Cardiac muscle cell (in vitro differentiated cells and primary cell): ENCODE measurements at places on chromosomes 11 and 22. TPM values are rescaled to one million over a fixed set of nuclear protein-coding genes. Genes with fewer than 3 reads are reported as not detected.

GRCh38 chr11:69302447-69303020, 8.6 kb downstream of the MYEOV start:
- no peak for DNase-seq

GRCh38 chr11:120565466-120566155, 54.1 kb downstream of the GRIK4 start:
- DNase-seq = no peak

GRCh38 chr11:13128354-13128753, 119.2 kb downstream of the RASSF10 start:
- DNase-seq = no peak

DNA sequence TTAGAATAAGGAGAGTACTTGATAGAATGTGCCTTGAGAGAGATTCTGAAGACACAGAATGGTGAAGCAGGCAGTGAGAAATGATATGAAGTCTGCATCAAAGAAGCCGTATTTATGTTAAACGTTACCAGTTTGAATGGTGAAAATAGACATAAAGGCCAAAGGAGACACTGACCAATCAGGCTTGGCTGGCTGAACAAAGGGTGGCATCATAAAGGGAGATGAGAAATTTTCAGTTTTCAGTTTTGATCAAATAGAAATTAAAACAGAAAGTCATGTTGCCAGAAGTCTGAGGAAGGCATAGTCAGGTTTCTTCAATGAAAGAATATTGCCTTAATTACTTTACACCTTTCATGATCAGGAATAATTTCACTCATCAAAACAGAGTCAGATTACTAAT, 6.6 kb downstream of the OR51F1 start:
- DNase-seq = no peak

DNA sequence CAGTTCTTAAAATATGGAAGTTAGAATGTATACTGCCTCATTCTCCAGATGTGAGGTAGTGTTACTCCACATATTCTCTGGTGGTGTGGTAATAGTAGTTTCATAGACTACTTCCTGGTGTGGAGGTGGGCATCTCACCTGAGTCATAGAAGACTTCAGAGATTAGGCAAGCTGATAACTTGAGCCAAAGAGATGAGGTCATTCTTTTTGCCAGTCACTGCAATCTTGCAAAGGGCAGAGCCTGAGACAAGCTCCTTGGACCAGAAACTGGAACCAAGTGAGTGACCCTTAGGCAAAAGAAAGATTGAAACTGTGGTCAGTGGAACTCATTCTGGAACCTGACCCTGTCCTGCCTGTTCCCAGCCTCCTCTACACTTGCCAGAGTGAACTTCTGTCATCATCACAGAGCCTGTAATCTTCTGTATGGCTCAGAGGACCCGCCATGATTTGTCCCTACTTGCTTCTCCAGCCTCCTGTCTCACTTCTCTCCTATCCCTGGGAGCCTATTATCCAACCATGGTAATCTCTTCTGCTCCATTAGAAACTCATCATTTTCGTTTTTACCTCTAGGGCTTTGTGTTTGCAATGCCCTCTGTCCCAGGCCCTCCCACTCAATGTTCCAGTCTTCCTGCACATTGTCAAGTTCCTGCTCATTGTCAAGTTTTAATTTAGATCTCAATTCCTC, 10.6 kb upstream of the CCDC83 start:
- DNase-seq = no peak

DNA sequence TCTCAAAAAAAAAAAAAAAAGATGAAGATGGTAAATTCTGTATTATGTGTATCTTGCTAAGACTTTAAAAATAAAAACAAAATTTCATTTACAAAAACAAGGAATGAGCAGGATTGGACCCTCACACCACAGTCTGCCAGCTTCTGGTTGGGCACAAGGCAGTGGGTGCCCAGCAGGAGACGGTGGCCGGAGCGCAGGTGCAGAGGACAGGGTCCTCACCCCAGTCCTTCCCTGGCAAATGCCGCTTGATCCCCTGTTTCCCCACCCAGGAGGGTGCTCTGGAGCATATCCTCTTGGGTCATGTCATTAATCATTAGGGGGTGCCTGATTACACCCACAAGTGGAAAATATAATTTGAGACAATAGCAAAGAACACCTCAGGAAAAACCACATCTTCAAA, 31.2 kb downstream of the SHANK2 start:
- DNase-seq = no peak

DNA sequence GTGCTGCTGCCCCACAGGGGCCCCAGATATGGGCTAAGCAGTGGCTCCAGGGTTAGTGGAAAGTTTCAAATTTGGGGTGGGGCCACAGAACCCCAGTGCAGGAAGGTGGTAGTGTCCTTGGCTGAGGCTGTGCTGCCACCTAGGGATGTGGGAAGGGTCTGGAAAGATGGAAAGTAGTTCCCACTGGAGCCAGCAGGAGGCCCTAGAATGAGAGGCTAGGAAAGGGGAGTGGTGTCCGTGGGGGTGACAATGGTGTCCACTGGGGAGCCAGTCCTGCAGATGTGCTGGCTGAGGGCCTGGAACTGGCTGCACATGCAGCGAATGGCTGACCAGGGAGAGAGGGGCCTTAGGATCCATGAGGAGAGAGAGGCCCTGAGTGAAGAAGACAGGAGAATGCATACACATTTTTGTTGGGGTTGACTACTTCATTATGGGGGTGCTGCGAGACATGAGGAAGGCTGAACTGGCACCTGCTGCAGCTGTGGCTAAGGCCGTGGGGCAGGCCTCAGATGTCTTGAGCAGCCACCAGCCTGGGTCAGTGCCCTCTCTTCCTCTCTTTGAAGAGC, 21.1 kb downstream of the RFPL3 start:
- peak; percentile 45 for DNase-seq

DNA sequence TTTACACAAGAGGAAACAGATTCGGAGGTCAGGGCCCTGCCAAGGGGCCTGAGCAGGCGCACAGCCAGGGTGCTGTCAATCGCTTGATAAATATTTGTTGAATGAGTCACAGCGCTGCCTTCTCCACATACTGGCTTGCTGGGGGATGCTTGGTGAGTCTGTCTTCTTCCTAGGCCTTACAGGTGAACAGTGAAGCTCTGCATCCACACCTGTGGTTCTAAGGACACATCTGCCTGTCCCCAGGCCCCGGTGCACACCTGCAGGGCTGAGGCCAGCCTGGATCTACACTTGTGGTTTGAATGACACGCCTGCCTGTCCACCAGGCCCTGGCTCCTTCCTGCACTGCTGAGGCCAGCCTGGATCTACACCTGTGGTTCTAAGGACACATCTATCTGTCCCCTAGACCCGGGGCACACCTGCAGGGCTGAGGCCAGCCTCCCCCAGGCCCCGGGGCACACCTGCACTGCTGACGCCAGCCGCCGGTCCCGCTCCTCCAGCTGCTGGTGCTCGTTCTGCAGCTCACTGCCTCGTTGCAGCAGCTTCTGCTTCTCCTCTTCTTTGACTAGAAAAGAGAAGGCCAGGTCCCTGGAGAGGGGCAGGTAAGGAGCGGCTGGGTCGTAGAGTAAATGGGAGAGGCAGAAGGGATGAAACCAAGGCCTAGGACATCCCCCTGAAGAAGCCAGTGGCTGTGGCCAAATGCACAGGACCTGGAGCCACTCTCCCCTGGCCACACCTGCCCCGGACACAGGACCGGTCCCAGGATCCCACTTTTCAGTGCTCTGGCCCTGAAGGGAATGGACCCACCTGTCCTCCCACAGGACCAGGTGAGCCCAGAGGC, 124.6 kb downstream of the PHF21B start:
- DNase-seq = no peak

DNA sequence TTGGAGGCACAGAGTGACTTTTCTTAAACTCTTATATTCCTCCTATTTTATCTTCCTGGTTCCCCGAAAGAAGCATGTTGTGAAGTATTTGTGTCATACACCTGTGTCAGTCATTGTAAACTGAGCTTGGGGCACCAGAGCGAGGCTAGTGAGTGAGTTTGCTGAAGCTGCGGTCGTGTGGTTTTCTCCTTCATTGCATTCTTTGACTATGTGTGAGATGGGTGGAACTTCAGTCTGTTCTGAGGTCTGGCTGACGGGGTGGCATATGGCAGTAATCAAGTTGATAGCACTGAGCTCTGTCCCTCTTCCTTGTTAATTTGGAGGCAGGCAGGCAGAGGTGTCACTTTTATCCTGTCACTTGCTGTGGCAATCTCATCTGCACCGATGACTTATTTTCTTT, 4.2 kb downstream of the VPS26B start:
- DNase-seq = no peak

DNA sequence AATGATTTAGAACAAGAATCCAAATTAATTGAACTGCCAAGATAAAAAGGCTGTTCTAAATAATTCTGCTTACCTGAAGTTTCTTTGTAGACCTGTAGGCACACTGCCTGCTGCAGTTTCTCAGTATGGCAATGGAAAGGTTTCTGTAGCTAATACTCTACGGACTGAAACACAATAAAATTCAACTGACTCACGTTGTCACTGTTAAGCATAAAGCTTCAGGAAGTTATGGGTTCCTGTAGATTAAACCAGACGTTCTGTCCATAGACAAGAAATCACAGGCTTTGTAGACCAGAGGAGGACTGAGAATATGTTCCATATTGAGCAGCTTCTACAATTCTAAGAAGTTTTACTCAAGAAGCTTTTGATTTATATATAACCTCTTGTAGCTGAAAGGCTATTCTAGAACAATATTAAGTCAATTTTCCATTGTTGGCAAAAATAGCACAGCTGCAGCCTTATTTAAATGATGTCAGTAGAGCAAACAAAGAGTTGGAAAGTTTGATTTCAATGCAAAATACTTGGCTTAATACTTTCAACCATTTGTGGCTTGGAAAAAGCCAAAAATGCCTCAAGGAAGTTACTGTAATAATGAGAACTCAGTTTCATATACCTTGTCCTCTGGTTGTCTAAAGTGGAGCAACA, at the start of gene GLYATL2:
Gene GLYATL2 (minus strand): TSS at position 344 of the 645 bp plus-strand sequence. CDS start 5,092 bp downstream, outside the sequence.
- no peak for DNase-seq

DNA sequence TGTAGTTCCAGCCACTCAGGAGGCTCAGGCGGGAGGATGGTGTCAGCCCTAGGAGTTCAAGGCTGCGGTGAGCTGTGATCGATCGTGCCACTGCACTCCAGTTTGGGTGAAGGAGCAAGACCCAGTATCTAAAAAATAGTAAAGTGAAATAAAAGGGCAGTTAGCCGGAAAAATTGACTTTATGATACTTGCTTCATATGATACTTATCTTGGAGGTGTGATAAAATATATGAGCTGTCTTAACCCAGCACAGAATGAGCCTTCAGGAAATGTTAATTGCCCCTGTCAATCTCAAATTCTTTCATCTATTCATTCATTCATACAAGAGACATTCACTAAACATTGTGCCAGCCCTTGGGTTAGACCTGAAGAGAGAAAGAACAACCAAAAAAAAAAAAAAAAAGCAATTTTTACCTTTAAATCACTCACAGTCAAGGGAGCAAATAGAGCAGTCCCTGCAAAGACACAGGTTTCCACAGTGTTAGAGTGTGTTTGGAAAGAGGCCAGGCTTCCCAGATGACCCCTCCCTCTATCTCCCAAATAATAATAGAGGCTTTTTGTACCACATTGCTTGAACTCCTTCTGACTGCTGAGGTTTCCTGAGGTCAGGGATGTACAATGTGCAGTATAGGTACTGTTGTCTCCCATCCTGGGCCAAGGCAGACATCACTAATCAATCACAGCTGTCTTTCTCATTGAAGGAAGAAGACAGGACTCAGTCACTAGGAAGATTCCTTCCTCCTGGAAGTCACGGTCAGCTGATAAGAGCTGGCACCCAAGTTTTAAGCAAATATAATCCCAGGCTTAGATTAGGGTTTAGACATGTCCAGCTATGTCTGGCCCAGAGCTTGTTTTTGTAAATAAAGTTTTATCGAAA, 454.6 kb downstream of the MIAT start:
- no peak for DNase-seq

DNA sequence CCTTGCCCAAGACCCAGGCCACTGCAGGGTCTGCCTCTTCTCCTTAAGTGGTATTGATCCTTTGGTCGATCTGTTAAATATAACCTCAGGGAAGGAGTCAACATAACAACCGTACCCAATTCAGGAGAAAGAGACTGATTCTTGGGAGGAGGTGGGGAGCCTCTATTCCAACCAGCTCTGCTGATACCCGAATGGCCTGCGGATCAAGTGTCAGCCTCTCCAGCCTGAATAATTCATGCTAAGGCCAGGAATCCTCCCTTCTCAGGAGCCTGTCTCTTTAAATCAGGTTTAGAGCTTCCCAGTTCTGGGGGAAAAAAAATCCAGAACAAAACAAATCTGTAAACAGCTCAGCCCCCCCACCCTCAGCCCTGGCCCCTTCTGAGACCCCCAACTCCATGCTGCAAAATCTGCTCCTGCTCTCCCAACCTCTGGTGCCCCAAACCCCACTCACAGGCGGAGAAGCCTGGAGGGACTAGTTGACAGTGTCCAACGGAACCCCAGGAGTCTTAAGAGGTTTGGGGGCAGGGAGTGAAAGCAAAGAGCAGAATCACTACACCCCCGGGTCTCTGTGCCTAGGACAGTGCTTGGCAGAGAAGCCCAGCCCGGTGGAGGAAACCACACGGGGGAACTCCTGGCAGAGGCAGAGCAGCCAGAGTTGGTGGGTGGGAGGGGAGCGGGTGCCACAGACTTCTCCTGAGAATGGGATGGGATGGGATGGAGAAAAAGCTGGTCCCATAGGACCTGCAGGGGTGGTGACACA, 863 bp upstream of the TPBGL start:
- no peak for DNase-seq

DNA sequence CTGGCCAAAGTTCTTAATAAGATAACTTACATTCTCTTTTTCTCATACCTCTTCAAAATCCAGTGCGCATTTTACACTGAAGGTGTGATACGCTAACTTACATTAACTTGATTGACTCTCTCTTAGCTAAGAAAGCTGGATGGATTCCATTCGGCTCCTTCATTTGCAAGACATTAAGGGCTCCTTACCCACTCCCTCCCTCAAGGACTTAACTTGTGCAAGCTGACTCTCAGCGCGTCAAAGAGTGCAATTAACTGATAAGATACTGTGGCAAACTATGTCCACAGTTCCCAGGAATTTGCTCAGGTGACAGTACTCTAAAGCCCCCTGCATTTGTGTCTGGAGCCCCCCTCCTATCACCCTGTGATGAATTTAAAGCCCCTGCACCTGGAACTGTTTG, 6.4 kb upstream of the RFPL1 start:
- DNase-seq = no peak

DNA sequence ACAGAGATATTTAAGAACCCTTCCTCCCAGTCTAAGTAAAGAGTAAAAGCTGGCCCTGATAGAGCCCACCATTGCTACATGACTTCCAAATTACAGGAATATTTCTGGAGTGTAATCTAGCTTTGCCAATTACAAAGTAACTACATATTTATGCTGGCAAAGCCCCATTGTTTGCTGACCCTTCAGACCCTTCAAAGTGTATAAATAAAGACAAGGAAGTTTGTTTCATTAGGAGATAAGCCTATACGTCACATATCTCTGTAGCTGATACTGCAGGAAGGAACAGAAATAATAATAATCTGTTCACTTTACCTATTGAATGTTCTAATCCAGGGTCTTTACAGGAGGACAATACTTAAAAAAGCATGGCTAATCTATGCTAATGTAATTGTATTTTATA, 375.1 kb downstream of the SOX6 start:
- DNase-seq = no peak

- DNase-seq = no peak
Measured at GRCh38 chr11:15266999-15267398, 152.3 kb downstream of the INSC start.

- DNase-seq = no peak
Measured at GRCh38 chr11:34724973-34725372, 104.1 kb downstream of the EHF start.

GRCh38 chr11:23789200-23789853, 707.5 kb upstream of the LUZP2 start:
- DNase-seq = no peak

Gene CELSR1
- total RNA-seq = 26.0 and 37.4 TPM in 2 replicates

Gene SF1
- 168 and 360 TPM in 2 replicates for total RNA-seq

Gene MAJIN
- total RNA-seq = not detected in 2 replicates

Gene TMEM126A
- total RNA-seq = 12.9 and 13.1 TPM in 2 replicates

Gene BRD1
- 40.9 and 42.9 TPM in 2 replicates for total RNA-seq

Gene GUCY1A2
- total RNA-seq = 1.1 and 2.5 TPM in 2 replicates

Gene CDC42BPG
- 4.6 and 10.1 TPM in 2 replicates for total RNA-seq

Gene CHRNA10
- 1.1 and 1.4 TPM in 2 replicates for total RNA-seq
